ENCODE measurements at places on chromosomes 5 and 9. TPM values are rescaled to one million over a fixed set of nuclear protein-coding genes. Genes with fewer than 3 reads are reported as not detected.

The TIMD4 gene
- total RNA-seq = not detected

The SARDH gene
- total RNA-seq = 0.18 TPM

The LCN12 gene
- not detected for total RNA-seq

The GRXCR2 gene
- not detected for total RNA-seq

The PTGDS gene
- 27.6 TPM for total RNA-seq

The SLC25A2 gene
- 0.72 TPM for total RNA-seq

The GMCL2 gene
- total RNA-seq = not detected

The C5orf58 gene
- total RNA-seq = not detected

The PRRC2B gene
- total RNA-seq = 162 TPM

The NR2F1-AS1 gene
- total RNA-seq = 11.8 TPM

The IL4 gene
- total RNA-seq = not detected

The SCGB3A2 gene
- not detected for total RNA-seq

The KLHL3 gene
- 1.3 TPM for total RNA-seq

The GNA14 gene
- 6.1 TPM for total RNA-seq

The PPP3R2 gene
- total RNA-seq = not detected

The CARTPT gene
- total RNA-seq = not detected

The GRAMD2B gene
- total RNA-seq = 13.5 TPM

The PAX5 gene
- total RNA-seq = not detected

The PCDHGA11 gene
- total RNA-seq = 17.8 TPM

The LRRTM2 gene
- 3.6 TPM for total RNA-seq

The PIP5K1B gene
- not detected for total RNA-seq

The ZNF483 gene
- total RNA-seq = 2.6 TPM

The MATR3 gene
- 438 TPM for total RNA-seq

The ACTBL2 gene
- total RNA-seq = not detected

The FBXW2 gene
- 51.4 TPM for total RNA-seq

The SLCO4C1 gene
- 0.09 TPM for total RNA-seq

The LECT2 gene
- total RNA-seq = not detected

All from fibroblast of the aortic adventitia (primary cell).